ENCODE measurements at places on chromosomes 4 and X. TPM values are rescaled to one million over a fixed set of nuclear protein-coding genes. Genes with fewer than 3 reads are reported as not detected.

- DNase-seq, result no peak
Observed at GRCh38 chrX:154135458-154136229, 8.4 kb upstream of the OPN1LW start.

- DNase-seq, result no peak
Observed at GRCh38 chr4:20532116-20532790, 168.0 kb upstream of the PACRGL start.

- DNase-seq, result peak; percentile 45
Observed at GRCh38 chrX:134377537-134377936, 82.4 kb upstream of the HPRT1 start.

GRCh38 chrX:23493941-23494374, 159.3 kb downstream of the PTCHD1 start:
- peak; percentile 1 for DNase-seq

- no peak for DNase-seq
Observed at GRCh38 chrX:135015523-135016245, 6.7 kb downstream of the RTL8B start.

GRCh38 chr4:86356425-86357210, 3.2 kb downstream of the MAPK10 start:
- DNase-seq, result no peak

GRCh38 chr4:110533940-110534339, 58.0 kb downstream of the ENPEP start:
- peak; percentile 94 for DNase-seq

- DNase-seq, result peak; percentile 1
Observed at GRCh38 chrX:13345438-13345837, 25.6 kb upstream of the ATXN3L start.

DNA sequence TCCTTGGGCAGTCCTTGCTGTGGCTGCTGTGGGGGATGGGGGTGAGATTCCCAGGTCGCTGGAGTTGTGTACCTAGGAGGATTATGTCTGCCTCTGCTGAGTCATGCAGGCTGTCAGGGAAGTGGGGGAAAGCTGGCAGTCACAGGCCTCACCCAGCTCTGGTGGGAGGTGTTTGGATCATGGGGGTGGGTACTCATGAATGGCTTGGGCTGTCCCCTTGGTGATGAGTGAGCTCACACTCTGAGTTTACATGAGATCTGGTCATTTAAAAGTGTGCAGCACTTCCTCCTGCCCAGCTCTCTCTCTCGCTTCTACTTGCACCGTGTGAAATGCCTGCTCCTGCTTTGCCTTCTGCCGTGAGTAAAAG, 24.6 kb upstream of the PDLIM3 start:
- peak; percentile 82 for DNase-seq

GRCh38 chr4:16819652-16820051, 78.8 kb downstream of the LDB2 start:
- DNase-seq, result peak; percentile 65

Gene PKD2
- 33.5 TPM for total RNA-seq

Gene ADGRL3
- total RNA-seq, result not detected

Gene CCDC110
- 0.28 TPM for total RNA-seq

Gene PPEF1
- not detected for total RNA-seq

Gene SPIN4
- 7.5 TPM for total RNA-seq

Gene MAMLD1
- 5.7 TPM for total RNA-seq

Gene CYP2U1
- 5.8 TPM for total RNA-seq
